Putamen (tissue), 1 donor: ENCODE measurements at places on chromosomes 11 and 22.

- DNase-seq, result no peak
Measured at GRCh38 chr11:34536056-34536455, 22.5 kb upstream of the ELF5 start.

DNA sequence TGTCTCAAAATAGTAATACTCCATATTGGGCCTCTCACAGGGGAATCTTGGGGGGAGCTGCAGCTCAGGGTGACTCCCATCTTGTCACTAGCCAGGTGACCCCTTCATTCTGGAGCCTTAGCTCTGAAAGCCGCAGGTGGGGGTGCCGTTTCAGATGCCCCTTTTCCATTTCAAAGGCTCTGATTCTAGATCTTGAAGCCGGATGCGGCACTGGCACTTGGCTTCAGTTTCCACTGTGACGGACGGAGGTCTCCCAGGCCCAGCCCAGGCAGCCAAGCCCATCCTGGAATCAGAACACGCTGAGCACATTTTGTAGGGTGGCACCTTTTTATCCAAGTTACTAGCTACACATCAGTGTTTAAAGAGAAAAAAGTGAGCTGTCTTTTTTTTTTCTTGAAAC, 6.4 kb downstream of the BIK start:
- DNase-seq, result no peak

- no peak for DNase-seq
Measured at GRCh38 chr11:12287374-12288211, 89.8 kb upstream of the PARVA start.

GRCh38 chr11:121437018-121437685, 15.0 kb upstream of the SORL1 start:
- DNase-seq, result no peak

DNA sequence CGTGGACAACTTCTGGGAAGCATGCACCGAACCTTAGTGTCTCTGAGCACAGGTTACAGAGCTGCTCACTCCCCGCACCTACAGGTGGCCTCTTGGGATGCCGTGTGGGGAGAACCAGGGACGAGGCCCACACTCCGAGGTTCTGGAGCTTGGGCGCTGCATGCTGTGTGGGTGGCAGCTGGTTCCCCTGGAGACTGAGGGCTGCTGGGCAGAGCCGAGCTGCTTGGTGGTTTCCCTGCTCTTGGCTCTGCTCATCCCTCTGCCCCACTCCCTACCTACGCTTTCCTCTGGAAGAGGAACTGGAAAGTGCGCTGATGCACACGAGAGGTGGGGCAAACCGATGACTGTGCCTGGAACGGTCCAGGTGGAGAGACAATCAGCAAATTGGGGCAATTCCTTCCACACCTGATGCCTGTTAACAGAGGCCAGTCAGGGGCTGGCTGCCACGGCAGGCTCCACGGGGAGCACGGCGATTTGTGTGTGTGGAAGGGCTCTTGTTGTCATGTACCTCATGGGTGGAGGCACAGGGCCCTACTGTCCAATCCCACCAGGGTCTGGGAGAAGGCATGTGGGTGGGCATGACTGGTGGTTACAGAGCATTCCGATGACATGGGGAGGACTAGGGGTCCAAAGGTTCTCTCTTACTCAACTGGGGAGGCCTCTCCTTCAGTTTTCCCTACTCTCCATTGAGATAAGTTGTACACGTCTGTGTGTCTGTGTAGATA, 60.9 kb downstream of the ST14 start:
- no peak for DNase-seq

GRCh38 chr11:120121336-120121735, 16.6 kb downstream of the TRIM29 start:
- no peak for DNase-seq

GRCh38 chr11:14029440-14029839, 66.9 kb downstream of the SPON1 start:
- no peak for DNase-seq

GRCh38 chr11:55658031-55658573, 3.9 kb upstream of the OR4C6 start:
- DNase-seq, result no peak
